ENCODE measurements at places on chromosomes 7 and 10. TPM values are rescaled to one million over a fixed set of nuclear protein-coding genes. Genes with fewer than 3 reads are reported as not detected.

The SAP25 gene
- not detected for total RNA-seq

The CDHR1 gene
- 0.90 TPM for total RNA-seq

The ASIC3 gene
- total RNA-seq, result under 0.01 TPM

The PSMA2 gene
- total RNA-seq, result 40.6 TPM

GRCh38 chr7:68063171-68063570 is 1066.5 kb downstream of the TYW1 start:
- DNase-seq, result no peak

DNA sequence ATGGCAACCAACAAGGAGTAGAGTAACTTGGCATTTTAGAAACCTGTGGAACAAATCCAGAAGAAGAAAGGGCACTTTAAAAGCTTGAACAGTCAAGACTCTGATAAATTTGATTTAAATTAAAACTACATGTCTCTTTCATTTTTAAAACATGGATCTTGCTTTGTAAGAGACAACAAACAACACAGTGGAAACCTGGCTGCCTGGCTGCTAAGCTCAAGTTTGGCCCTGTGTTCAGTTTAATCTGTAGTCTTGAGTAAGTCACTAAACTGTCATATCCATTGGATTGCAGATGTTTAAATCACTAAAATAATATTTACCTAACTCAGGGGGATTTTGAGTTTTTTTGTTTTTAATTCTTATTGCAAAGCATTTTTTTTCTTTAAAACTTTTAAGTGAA is 374.9 kb upstream of the SEMA3D start:
- no peak for DNase-seq

DNA sequence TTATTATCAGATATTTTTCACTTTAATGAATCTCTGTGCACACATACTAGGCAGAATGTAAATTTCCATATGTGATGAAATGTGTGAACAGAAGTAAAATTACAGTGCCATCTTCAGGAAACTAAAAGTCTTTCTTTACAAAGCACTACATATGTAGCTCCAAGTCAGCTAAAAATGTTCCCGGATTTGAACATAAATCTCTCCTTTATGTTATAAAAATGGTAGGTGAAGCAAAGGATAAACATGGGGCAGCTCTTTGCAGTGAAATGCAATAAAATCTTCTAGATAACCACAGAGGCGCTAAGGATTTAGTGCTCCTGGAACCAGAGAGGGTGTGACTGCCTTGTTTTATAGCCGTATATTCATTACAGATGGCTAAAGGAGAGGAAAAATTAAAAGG is 104.9 kb upstream of the C7orf33 start:
- peak; percentile 36 for DNase-seq

GRCh38 chr10:11088709-11089108 is 71.0 kb downstream of the CELF2 start:
- DNase-seq, result no peak

DNA sequence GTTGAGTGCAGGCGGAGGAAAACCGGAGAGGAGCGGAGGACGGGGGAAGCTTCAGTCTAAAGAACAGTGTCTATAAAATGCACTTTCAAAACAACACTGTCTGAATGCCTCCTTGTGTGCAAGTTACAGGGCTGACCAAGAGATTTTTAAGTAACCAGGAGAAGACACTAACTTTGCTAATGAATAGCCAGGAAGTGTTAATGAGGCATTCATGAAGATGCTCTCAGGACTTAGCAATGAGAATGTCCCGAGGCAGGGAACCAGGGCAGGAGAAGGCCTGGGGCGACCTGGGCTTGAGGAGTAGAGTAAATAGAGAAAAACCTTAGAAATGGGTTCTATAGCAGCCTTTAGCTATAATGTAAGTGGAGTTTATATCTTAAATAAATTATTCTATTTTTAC is 312.1 kb downstream of the SKIDA1 start:
- DNase-seq, result no peak

DNA sequence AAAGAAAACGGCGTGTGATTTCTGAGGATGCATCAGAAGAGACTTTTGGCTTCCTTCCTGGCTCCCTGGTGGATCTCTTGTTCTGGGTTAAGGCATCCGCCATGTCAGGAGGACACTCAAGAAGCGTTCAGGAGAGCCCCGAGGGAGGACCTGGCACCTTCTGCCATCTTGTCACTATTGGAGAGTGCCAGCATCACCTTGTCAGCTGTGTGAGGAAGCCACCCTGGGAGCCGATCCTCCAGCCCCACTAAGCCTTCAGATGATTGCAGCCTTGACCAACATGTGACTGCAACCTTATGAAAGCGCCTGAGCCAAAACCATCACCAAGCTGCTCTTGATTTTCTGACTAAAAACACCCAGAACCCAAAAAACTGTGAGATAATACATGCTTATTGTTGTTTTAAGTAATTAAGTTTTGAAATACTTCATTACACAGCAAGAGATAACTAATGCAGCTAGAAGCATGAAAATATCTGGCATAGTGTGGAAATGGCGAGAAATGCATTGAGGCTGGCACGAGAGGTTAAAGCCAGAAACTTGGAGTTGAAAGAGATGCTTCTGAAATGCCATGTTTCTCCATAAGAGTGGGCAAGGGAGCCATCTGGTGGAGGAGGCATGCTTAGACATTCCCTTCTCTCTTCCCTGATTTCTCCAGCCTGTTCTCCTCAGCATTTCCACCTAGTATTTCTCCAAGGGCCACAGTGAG is 5.4 kb upstream of the ZFYVE27 start:
- peak; percentile 72 for DNase-seq

- DNase-seq, result no peak
These were observed 866.5 kb upstream of the GHITM start for GRCh38 chr10:83272666-83273434.

DNA sequence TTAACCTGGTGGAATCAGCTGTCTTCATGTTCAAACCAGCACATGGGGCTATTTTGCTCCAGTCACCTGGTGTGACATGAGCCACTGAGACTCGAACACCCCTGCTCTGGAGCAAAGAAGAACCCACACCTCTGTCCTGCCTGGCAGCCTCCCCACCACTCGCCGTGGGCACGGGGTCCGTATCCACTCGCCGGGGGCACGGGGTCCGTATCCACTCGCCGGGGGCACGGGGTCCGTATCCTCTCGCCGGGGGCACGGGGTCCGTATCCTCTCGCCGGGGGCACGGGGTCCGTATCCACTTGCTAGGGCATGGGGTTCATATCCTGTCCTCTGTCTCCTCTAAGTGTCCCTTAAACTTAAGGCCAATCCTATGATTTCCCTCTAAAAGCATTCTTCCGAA is 558.7 kb downstream of the PTPRN2 start:
- no peak for DNase-seq

DNA sequence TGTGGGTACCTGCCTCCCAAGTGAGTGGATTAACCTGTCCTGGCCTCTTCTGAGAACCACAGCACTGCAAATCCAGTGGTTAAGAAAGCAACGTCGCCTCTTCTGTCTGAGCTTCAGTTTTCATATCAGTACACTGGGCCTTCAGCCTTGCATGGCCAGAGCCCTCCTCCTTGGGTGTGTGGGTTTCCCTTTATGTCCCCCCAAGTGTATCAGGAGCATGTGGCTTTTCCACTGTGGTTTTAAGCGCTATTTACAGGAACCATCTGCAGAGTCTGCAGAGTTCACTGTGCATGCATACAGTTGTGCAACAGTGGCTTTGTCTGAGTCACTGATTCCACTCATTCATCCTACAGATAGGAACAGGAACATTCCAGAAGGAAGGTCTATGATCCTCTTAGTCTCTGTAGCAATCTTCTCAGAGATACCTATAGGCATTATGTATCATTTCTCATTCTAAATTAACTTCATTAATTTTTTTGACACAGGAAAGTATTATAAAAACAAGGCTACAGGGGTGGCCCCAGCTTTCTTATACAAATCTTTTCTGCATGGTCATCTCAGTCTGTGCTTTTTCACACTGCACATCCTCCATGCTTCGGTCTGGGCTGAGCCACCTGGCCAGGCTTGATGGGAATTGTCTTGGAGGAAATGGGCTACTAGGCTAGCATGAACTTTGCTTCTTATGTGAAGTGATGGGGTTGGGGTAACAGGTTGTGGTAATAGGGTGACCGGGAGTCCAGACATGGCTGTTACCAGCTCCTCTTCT is 17.1 kb downstream of the MBL2 start:
- DNase-seq, result peak; percentile 81

- no peak for DNase-seq
These were observed 209.1 kb upstream of the VWC2 start for GRCh38 chr7:49564379-49564714.

DNA sequence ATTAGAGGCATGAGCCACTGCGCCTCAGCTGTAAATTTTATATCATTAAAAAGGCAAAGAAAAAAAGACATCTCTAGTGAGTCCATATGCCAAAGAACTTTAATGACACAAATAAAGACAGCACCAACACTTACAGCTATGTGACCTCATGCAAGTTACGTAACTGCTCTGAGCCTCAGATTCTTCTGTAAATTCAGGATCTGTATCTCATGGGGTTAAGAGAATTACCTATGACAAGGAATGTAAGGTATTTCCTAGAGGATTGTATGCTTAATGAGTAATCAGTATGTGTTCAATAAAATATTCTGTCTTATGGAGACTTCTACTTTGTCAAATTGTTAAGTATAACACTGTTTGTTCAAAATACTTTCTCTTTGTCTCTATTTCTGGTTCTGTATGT is 274.0 kb upstream of the GLI3 start:
- DNase-seq, result peak; percentile 91

Data from bronchial epithelial cell (primary cell).